Activated T-helper 1 cell treated with anti-CD3 and anti-CD28 coated beads, Interleukin-2, amount 50 U/mL, for 16 hours (primary cell): ENCODE measurements at places on chromosomes 12 and 14.

GRCh38 chr12:132469423-132469822 lies 20.5 kb upstream of the FBRSL1 start:
- no peak for DNase-seq

- no peak for DNase-seq
Measured at GRCh38 chr14:70170976-70171375, 17.8 kb downstream of the SLC8A3 start.

GRCh38 chr12:48601013-48601756 lies 31.3 kb upstream of the LALBA start:
- DNase-seq = no peak

DNA sequence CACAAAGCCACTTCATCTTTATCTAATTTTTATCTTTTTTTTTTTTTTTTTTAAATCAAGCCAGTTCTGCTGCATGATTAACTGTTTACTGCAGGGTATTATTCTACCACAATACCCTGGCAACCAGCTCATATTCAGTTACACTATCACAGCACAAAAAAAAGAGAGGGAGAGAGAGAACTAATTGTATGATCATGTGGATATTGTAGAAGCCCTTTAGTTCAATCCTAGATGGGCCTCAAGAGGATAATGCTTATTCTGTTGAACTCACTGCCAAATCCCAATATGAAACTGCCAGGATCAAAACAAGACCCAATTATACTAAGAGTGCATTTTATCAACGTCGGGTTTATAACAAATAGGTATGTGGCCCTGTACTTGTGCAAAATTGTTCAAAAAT lies 51.5 kb downstream of the MED13L start:
- no peak for DNase-seq

GRCh38 chr12:128245121-128245520 lies 21.8 kb upstream of the TMEM132C start:
- no peak for DNase-seq

DNA sequence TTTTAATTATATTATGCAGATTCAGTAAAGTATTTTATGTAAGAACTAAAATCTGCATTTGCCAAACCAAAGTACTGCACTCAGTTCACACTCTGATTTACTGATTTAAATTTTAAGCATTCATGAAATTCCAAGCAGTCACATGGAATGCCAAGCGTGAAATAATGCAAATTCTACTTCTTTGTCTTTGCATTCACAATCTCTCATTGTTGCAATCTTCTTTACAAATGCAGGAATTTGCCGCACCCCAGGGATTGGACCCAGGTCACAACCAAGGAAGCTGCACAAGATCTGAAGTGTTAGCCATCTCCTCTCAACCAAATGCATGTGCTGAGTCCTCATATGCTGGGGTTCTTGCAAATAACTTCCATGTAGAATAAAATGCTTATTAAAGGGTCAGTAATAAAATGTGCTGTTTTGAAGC lies 71.9 kb downstream of the TUNAR start:
- DNase-seq = no peak

DNA sequence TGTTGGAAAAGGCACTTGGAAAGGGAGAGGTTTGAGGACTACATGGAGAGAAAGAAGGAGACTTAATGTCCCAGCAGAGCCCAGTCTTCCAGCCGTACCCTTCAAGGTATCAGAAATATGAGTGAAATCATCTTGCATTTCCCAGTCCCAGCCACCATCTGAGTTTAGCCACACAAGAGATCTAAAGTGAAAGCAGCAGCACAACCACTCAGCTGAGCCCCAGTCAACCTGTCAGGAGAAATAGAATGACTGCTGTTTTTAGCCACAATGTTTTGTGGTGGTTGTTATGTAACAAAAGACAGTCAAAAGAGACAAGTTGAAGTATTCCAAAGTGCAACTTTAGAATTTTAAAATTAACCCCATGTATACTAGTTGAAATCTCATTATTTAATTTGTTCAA lies 28.0 kb downstream of the DERA start:
- DNase-seq = no peak

GRCh38 chr14:28577711-28578131 lies 188.9 kb upstream of the FOXG1 start:
- DNase-seq = no peak

DNA sequence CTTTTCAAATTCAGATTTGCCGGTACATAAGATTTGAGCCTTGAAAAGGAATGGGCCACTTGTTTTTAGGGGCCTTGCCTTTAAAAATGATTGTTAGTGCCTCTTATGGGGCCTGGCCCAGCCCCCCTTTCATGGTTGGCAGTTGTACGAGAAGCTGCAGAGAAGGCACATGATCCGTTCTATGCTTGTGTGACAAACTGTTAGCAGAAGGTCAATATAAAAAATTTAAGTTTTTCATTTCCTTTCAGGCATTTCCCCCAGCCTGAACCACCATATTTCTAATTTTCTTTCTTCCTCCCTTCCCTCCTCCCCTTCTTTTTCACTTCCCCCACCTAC lies 119.1 kb downstream of the PLXNC1 start:
- no peak for DNase-seq

DNA sequence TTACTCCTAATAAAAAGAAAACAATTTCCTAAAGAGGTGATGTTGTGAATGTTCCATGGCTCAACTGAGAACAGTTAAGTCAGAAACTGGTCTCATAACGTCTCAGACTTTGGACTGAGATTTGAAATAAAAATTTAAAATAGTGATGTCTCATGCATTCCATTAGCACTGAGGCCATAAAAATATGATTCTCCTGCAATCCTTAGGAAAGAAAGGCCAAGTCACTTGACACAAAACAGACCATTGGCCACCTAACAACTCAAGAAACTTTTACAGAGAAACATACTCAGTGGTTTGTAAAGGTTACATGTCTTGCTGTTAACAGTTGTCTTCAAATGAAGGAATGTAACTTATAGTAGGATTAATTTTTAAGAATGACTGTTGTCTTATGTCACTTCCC lies 58.1 kb downstream of the STAB2 start:
- DNase-seq = no peak

- no peak for DNase-seq
Measured at GRCh38 chr12:104746467-104747088, 211.5 kb downstream of the SLC41A2 start.

- DNase-seq = no peak
Measured at GRCh38 chr14:77058117-77058516, 29.6 kb upstream of the IRF2BPL start.
